Stimulated activated CD4-positive, alpha-beta T cell treated with anti-CD3 and anti-CD28 coated beads, Interleukin-12 subunit alpha, Interleukin-12 subunit beta, amount 100 ng/mL, for 24 hours (primary cell): ENCODE measurements at places on chromosomes 6 and 20.

DNA sequence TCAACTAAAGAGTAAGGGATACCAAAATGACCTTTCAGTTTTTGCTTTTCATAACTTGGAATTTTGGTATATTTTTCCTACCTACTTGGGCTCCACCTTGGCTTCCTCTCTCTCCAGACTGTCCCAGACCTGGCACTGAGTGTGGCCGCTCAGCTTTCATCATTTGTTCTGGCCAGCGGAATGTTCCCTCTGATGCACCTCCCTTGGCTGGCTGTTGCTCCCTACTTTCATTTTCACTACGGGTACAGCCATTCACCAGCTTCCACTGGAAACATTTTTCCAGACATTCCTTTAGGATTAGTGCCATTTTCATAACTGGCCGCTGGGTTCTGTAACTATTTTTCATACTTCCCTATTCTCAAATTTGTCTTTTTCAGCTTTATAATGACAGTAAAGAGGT lies 487.4 kb downstream of the TENT5A start:
- DNase-seq: no peak

GRCh38 chr6:166744223-166745134 lies 117.4 kb upstream of the RPS6KA2 start:
- DNase-seq: no peak

GRCh38 chr6:143180826-143181225 lies 120.1 kb downstream of the AIG1 start:
- DNase-seq: no peak

GRCh38 chr20:7943891-7944290 lies 3.6 kb upstream of the HAO1 start:
- no peak for DNase-seq

- no peak for DNase-seq
Measured at GRCh38 chr20:52972965-52973819, 1.0 kb downstream of the TSHZ2 start.

DNA sequence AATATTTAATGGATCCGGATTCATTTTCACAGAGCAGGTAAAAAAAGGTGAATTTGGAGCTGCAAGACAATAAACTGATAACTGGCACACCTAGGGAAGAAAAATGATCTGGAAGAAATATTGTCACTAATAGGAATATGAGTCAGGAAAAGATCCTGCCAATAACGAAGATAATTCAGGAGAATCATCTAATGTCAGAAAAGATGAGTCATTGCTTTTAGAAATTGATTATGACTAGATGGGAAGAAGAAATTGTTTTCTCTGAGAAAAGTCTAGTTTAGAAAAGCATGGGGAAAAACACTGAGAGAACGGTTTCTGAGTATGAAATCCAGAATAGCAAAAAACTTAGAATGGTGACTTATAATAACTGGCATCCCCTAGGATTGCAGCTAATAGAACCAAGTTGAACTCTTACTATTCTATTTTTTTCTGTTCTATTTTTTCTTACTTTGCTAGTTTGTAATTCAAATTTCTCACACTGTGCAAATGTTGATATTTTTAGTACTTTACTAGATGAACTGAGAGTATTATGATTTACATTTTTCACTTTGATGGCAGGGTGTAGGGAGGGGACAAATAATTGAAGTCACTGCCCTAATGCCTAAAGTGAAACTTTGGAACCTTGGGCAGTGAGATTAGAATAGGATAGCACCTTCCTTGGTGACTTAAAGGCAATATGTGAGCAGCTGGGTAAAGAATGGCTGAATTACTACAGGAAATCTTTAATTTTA lies 38.2 kb upstream of the SUPT3H start:
- DNase-seq: no peak

- no peak for DNase-seq
Measured at GRCh38 chr20:25083773-25084625, 2.1 kb upstream of the VSX1 start.
